ENCODE measurements at places on chromosomes 5 and 9.

DNA sequence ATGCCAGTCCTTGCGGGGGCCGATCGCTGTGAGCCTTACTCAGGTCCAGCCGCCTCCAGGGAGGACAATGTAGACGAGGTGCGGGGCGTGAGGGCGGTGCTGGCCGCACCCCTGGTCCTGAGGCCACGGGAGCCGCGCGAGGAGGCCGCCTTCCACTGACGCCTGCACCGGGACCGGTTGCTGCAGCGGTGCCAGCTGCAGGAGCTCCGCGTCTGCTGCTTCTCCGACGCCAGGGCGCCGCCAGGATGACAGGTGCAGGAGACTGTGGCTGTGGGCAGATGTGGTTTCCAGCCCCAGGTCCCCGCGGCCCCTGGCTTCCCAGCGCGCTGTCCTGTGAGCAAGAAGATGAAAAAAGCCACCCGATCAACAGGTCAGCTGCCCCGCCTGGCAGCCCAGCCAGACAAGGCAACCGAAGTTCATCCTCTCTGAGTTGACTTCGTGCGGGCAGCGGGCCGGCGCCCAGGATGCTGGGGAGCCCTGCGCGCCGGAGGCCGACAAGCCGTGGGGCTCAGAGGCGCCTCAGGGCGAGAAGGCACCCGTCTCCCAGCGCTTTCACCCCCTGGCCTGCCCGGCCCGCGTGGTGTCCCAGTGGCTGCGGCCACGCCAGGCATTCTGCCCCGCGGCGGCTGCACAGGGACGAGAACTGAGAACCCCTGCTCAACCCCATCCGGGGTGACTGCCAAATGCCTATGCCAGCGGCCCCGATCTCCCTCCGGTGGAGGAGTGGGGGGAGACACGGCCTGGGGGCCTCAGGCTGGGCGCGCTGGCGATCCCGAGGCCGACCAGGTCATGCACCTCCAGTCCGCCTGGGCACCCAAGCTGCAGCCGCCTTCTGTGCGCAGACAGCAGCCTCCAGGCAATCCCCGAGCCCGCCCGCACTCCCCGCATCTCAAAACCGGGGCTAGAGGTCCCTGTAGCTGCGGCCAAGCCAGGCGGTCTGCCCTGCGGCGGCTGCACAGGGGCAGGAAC, 43.4 kb upstream of the BICD2 start:
- DNase-seq = peak; percentile 70

- DNase-seq = no peak
Measured at GRCh38 chr5:88502179-88503040, 233.8 kb upstream of the TMEM161B start.

GRCh38 chr9:8053501-8053900, 253.9 kb upstream of the DMAC1 start:
- DNase-seq = no peak

GRCh38 chr5:175686826-175687225, 29.0 kb downstream of the HRH2 start:
- DNase-seq = no peak

GRCh38 chr5:181259974-181260719, 796 bp downstream of the TRIM52 start:
- no peak for DNase-seq
